Stimulated activated CD4-positive, alpha-beta T cell treated with anti-CD3 and anti-CD28 coated beads, Interleukin-4, amount 100 ng/mL, for 48 hours (primary cell): ENCODE measurements at places on chromosomes 3 and 15.

GRCh38 chr3:22353126-22353525 is 602.1 kb upstream of the ZNF385D start:
- no peak for DNase-seq

GRCh38 chr3:186990878-186991308 is 60.6 kb downstream of the ST6GAL1 start:
- no peak for DNase-seq

- no peak for DNase-seq
Measured at GRCh38 chr3:194130188-194130587, 5.8 kb upstream of the HES1 start.

GRCh38 chr3:158737976-158738615 is 5.8 kb upstream of the RARRES1 start:
- no peak for DNase-seq

- DNase-seq, result no peak
Measured at GRCh38 chr3:123688241-123688747, 103.4 kb upstream of the HACD2 start.

GRCh38 chr3:43173949-43174348 is 68.1 kb upstream of the POMGNT2 start:
- no peak for DNase-seq

- no peak for DNase-seq
Measured at GRCh38 chr3:123379041-123379830, 69.7 kb downstream of the ADCY5 start.
